Progenitor cell of endocrine pancreas (in vitro differentiated cells): ENCODE measurements at places on chromosomes 2 and 18.

- DNase-seq: no peak
These were observed 18.7 kb upstream of the RASGRP3 start for GRCh38 chr2:33457556-33458247.

DNA sequence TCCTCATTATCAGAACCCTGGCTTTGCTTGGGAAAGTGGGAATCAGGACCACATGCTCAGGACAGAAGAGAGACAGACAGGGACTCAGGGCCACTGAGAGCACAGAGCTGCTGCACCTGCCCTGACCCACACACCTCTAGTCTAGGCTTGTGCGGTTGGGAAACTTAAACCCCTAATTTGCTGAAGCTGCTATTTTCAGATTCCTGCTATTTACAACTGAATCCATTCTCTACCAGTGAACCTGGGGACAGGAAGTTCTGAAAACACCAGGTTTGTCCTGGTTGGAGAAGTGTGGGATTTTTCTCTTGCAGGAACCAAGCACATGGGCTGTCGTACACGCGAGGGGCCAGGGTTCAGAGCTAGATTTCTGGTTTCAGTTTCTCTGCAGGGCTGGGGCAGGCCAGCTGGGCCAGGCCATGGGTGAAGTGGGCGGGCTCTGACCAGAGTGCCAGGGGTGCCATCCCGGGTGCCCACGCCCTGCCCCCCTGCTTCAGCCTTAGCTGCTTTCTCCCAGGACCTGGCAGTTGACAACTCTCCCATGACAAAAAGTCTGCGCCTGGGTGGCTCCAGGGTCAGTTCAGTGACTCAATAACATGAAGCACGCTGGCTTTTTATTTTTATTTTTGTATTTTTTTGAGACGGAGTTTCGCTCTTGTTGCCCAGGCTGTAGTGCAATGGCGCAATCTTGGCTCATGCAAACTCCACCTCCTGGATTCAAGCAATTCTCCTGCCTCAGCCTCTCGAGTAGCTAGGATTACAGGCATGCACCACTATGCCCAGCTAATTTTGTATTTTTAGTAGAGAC lies 51.3 kb upstream of the SLC1A4 start:
- no peak for DNase-seq

DNA sequence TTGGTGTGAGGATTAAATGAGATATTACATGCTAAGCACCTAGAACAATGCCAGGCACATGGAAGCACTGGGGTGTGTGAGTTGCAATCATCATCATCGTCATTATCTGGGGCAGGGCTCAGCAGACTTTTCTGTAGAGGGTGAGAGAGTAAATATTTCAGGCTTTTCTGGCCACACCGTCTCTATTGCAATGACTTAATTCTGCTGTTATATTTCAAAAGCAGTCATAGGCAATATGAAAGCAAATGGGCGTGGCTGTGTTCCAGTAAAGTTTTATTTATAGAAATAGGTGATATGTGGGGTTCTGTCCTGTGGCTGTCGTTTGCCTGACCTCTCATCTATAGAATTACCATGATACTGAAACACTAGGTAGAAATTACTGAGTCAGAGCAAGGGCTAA lies 60.6 kb downstream of the IL1R2 start:
- no peak for DNase-seq

DNA sequence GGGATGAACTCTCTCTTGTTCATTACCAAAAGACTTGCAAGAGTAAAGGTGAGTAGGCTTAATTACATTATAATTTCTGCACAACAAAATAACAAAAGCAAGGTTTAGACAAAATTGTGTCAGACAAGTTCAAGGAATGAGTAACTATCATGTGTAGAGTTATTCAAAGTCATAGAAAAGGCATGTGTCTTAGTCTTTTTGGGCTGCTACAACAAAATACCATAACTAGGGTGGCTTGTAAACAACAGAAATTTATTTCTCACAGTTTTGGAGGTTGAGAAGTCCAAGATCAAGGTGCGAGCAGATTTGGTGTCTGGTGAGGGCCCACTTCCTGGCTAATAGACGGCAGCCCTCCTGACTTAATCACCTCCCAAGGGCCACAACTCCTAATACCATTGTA lies 37.6 kb downstream of the IL1R2 start:
- no peak for DNase-seq

DNA sequence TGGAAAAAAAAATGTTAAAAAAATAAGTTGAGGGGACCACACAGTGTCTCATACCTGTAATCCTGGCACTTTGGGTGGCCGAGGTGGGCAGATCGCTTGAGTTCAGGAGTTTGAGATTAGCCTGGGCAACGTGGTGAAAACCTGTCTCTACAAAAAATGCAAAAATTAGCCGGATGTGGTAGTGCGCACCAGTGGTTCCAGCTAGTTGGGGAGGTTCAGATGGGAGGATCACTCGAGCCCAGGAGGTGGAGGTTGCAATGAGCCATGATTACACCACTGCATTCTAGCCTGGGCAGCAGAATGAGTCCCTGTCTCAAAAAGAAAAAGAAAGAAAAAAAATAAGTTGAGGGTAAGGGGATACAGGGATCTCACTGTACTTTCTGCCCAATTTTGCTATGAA lies 6.1 kb upstream of the KYNU start:
- DNase-seq: no peak

- no peak for DNase-seq
These were observed 13.4 kb downstream of the NIFK start for GRCh38 chr2:121723316-121723715.

- DNase-seq: no peak
These were observed 122.8 kb upstream of the RMDN2 start for GRCh38 chr2:37802211-37802752.

GRCh38 chr2:37323176-37323780 lies 1.4 kb downstream of the PRKD3 start:
- no peak for DNase-seq

DNA sequence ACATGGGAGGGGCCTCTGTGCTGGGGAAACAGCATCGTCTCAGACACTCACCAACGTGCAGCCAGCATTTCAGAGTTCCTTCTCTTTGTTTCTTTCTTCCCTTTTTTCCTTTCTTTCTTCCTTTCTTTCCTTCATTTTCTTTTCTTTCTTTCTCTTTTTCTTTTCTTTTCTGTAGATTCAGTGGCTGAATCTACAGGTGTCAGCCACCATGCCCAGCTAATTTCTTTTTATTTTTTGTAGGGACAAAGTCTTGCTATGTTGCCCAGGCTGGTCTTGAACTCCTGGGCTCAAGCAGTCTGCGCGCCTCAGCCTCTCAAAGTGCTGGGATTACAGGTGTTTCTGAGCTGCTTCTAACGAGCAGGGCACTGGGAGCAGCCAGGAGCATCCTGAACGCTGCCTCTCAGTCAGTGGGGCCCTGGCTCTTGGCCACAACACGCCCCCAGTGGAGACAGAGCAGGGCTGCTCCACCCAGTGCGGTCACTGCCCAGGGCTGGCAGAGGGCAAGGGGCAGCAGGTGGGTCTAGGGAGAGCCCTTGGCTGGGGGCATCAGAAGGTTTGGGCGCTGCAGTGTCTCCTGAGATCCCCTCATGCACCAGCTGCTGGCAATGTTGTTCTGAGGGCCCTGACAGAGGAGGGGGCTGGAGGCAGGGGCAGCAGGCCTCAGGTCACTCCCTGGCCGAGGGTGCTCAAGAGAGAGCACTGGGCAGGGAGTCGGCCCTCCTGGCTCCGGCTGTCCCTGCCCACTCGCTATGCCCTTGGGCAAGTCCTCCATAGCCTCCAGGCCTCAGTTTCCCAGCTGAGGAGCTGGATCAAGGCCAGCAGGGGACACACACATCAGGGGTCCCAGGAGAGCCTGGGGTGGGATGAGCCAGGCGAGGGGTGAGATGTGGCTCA lies 4.7 kb upstream of the KLHL30 start:
- DNase-seq: no peak

- DNase-seq: no peak
These were observed 15.9 kb downstream of the FAM171B start for GRCh38 chr2:186709529-186710450.

DNA sequence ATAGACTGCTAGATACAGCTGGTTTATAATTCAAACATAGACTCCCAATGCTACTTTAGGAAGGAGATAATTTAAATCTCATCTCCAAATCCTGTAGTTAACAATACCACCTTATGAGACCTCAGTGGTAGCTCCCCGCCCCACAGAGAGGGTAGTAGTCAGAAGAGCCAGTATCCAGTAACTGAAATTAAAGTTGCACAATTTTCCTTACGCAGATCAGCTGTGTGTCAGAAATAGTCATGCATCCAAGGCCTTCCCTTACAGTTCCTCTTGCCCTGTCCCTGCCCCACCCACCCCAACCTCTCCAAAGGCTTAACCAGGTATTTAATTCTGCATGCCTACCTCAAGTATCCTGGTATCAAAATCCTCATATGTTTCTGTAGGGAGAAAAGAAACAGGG lies 15.5 kb downstream of the MRPS5 start:
- no peak for DNase-seq

DNA sequence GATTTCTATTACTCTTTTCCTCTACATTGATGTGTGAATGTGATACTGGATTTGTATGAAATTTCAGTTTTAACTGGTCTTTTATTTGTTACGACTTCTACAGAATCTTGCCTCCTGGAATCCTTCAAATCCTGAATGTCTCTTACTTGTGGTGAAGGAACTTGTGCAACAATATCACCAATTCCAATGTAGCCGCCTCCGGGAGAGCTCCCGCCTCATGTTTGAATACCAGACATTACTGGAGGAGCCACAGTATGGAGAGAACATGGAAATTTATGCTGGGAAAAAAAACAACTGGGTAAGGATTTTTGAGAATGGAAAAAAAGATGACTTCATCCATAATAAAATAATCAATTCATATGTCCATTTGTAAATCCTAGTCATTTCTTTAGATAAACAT lies 134.6 kb downstream of the BABAM2 start:
- no peak for DNase-seq

- DNase-seq: no peak
These were observed 113.1 kb downstream of the NFATC1 start for GRCh38 chr18:79508565-79509535.

DNA sequence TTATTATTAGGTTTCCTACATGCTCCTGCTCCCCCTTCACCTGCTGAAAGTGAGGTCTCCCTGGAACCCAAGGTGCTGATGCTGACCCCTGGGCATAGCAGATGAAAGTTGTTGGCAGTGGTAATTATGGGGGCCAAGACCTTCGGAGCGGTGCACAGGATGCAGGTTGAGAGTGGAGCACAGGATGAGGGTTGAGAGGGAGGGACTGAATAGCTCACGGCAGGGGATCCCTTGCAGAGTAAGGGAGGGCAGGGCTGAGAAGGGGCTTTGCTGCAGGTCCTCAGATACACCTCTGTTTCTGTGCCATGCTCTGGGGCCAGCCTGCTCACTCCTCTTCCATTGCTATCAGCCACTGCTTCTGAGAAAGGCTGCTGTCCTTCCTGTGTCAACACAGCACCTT lies 163.3 kb downstream of the FHOD3 start:
- DNase-seq: no peak

DNA sequence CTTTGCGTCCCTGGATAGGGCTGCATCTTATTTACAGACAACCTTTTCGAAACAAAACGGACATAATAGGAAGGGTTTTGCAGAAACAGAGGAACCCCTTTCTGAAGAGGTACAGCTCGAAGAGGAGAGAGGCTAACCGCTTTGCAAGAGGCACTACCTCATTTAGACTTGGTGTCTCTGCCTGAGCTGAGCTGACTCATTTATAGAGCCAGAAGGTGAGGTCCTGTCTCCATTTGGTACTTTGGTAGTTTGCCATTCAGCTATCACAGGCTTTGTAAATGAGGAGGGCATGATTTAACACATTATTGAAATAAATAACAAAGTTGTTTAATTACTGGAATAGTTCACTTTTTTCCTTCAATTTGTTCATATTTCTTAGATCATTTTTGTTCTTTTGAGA lies 2.2 kb upstream of the NXPH2 start:
- DNase-seq: no peak

DNA sequence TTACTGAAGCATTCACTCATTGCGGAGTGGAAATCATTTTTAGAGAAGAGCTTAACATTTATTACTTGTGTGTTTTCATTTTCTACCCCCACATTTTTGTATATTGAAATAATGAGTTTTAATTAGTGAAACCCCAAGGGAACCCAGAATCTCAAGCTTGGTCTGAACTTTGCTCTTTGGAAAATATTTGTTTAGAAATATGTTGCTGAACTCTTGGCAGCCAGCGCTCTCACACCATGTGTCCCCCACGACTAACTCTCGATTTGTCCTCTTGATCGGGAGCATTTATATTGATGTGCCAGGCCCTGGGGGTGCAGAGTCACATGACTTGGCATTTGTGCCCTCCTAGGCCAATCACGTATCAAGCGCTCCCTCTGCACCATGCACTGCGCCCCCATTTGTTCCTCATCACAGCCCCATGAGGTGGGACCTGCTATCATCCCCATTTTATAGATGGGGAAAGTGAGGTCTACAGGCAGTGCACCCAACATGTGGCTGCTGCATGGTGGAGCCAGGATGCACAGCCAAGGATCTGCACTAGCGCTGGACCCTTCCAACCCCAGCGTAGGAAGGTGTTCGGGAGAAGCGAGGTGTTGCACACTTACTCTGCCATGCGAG lies 149.7 kb downstream of the NCK2 start:
- no peak for DNase-seq

DNA sequence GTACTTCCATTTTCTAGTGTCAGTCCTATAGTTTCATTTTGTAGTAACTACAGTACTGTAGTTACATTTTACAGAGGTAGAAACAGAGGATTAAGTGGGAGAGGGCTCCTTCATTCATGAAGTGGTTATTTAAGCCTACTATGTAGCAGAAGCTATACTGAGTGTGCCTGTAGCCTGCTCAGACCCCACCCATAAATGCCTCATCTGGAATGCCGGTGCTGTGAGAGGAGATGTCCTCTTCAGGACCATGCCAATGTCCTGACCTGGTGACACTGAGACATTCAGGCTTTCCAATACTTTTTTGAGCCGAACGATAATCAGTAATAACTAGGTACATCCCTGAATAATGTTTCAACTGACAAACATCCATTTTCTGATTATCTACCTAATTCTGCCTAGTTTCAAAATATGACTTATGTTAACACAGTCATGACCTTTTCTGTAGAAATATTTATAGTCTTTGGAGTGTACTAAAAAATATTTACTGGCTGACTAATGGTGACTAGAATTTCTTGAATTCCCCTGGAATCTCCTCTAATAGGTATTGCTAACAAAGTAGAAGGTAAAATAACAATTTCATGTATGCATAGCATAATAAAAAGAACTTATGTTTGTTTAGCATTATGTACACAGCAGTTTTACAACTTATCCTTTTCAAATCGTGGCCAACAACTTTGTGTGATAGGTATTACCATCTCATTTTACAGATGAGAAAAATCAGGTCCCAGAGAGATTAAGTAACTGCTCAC lies 10.2 kb upstream of the ARHGAP28 start:
- DNase-seq: no peak
